Kasumi-1 (cell line): ENCODE measurements at places on chromosomes 7 and 10.

DNA sequence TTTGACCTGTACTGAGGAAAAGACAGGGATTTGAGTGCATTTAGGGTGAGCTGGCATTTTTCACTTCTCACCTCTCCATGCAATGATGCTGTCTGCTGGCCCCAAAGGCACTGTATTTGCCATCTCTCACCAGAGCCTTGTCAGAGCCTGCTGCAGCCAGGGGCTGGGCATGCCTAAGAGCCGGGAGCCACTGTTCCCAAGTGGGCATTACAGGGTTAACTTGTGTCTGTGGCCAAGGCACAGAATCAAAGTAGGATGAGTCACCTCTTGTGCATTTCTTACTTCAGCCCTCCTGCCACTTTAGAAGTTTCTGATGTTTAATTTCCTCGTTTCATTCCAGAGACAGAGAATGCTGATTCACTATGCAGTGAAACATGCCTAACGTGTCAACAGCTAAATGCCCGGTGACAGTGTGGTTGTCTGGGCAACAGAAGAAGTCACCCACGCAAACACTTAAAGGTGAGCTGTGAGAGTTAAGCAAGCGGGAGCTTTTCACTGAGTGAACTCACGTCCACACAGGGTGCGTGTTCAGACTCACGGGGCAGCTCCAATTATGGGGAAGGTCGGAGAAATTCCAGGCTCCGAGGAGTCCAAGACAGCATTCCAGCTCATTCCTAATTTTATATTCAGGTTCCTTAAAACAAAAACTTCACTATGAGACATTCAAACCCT, 57.1 kb upstream of the IGFBP3 start:
- no peak for DNase-seq

- no peak for DNase-seq
Observed at GRCh38 chr7:2708547-2709310, 20.7 kb downstream of the AMZ1 start.

GRCh38 chr7:146736446-146737190, 620.0 kb downstream of the CNTNAP2 start:
- peak; percentile 13 for DNase-seq

DNA sequence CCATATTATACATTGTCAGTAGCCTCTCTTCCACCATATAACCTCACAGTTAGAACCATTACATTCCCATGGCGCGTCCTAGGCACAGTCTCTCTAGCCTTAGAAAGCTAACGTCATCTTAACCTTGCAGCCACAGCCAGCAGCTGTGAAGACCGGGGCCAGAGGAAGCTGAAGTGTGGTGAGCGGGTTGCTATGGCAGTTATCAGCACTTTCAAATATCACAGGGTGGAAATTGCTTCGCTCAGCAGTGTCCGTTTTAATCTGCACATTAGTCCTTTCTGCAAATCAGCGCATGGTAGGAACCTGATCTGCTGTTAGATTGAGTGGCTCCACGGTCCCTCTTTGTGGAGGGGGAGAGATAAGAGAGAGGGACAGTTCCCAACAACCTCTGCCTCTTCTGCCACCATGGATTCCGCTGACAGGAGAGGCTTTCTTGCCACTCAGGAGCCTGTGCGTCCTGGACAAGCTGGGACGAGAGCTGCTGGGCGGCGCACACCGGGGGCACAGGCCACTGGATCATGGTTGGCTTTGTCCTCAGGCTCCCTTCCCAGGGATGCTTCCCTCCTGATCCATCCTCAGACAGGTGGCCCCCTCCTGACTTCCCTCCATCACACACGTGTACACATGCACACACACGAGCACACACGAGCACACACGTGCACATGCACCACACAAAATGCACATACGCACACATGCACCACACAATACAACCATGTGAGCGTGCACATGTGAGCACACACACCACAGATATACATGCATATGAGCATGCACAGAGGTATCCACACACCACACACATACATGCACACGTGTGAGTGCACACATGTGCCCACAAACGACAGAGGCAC, 93.8 kb downstream of the WDR37 start:
- peak; percentile 66 for DNase-seq

- DNase-seq = no peak
Observed at GRCh38 chr7:147803606-147804005, 787.0 kb upstream of the C7orf33 start.

- no peak for DNase-seq
Observed at GRCh38 chr7:158021836-158022235, 565.8 kb downstream of the PTPRN2 start.

GRCh38 chr7:114930829-114931655, 9.1 kb downstream of the MDFIC start:
- peak; percentile 51 for DNase-seq

- DNase-seq = no peak
Observed at GRCh38 chr10:3213208-3213607, 40.6 kb upstream of the PITRM1 start.

DNA sequence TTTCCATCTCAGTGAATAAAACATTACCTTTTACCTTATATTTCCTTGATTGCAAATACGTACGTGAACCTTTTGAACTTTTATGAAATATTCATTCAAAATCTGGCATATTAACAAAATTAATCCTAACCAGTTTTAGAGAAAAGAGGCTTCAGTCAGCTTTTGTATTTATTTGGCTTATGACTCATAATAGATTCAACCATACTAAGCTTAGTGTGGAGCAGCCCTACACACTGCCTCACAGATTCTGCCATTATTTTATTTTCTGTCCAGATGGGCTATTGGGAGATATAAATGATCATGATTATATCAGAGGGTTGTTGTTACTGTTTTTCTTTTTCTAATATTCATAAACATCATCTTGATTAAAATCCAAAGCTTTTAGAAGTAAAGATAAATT, 325.5 kb downstream of the GPR37 start:
- DNase-seq = no peak

GRCh38 chr7:36945612-36946400, 221.5 kb upstream of the AOAH start:
- no peak for DNase-seq

DNA sequence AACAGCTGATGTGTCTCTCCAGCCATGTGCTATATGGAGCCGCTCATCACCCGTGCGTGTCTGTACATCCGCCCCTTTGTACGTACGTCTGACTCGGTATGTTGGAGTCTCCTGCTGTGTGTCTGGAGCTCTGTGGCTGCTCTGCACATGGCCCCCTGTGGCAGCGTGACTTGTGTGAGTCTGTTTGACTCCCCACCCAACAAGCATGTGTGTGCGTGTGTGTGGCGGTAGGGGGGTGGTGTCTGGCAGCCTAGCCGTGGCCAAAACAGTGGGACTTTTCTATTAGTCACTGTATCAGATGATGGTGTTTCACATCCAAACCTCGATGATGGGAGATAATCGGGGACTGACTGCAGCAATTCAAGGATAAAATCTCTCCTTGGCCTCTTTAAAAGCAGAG, 94.1 kb downstream of the COL13A1 start:
- DNase-seq = no peak

- DNase-seq = no peak
Observed at GRCh38 chr7:108059526-108059925, 56.6 kb upstream of the LAMB1 start.

DNA sequence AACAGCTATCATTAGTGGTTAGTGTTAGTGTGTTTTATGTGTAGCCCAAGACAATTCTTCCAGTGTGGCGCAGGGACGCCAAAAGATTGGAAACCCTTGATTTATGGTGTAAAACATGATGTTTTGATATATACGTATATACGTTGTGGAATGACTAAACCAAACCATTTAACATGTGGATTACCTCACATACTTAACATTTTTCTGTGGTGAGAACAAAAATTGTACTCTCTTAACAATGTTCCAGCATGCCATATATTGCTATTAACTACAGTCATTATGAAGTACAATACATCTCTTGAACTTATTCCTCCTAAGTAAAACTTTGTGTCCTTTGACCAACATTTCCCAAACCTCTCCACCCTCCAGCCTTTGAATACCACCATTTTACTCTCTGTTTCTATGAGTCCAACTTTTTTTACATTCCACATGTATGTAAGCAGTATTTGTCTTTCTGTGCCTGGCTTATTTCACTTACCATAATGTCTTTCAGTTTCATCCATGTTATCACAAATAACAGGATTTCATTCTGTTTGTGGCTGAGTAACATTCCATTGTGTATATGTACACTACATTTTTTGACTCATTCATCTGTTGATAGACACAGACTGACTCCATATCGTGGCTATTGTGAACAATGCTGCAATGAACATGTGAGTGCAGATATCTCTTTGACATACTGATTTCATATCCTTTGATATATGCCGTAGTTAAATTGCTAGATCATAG, 42.2 kb upstream of the MAGI2 start:
- no peak for DNase-seq

DNA sequence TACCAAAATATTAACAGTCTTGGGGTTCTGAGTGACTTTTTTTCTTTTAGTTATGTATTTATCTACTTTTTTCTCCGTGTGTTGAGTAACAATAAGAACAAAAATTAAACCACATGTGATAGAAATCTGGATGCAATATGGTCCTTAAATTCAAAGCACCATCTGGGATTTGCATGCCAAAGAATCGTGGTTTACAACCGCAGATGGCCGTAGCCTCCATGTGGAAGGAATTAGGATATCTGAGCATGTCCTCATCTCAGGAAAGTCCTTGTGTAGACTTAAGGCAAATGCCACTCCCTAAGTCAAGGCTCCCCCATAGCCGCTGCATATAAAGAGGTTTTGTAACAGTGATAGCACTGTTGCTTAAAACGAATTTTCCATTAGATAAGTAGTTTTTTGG, 304.0 kb downstream of the ZEB1 start:
- DNase-seq = no peak

GRCh38 chr10:119025776-119026175, 3.7 kb upstream of the NANOS1 start:
- no peak for DNase-seq

DNA sequence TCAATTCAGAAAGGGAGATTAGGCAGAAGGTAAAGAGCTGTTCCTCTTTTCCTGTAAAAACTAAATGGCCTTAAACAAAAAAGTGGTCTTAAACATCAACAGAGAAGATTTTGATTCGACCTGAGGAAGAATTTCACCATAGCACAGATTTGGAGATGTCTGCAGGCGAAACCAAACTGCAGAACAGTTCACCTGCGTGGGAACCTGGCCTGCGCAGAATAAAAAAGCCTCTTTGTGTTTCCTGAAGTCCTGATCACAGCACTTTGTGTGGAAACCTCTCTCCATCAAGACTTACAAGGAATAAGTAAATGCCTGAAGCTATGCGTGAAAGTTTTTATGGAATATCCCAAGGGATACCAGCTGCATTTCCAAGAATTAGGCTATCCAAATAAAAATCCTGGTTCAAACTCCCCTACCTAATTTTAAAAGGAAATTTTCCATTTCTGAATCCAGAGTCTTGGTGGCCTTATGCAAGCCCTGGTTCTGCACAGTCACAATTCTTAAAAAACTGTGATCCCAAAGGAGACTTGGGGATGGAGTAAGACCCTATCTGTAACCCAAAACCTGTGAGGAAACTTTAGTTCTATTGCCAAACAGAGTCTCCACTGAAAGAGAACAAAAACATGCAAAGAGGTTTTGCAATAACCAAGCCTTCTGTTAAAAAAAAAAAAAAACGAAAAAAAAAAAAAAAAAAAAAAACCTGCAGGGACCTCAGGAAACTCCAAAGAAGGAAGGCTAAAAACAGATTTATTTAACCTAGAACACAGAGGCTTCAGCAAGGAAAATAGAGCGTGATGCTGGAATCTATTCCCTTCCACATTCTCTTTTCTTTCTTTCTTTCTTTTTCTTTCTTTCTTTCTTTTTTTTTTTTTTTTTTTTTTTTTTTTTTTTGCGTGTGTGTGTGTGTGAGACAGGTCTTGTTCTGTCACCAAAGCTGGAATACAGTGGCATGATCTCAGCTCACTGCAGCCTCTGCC, 10.4 kb downstream of the CALML3 start:
- DNase-seq = peak; percentile 40

DNA sequence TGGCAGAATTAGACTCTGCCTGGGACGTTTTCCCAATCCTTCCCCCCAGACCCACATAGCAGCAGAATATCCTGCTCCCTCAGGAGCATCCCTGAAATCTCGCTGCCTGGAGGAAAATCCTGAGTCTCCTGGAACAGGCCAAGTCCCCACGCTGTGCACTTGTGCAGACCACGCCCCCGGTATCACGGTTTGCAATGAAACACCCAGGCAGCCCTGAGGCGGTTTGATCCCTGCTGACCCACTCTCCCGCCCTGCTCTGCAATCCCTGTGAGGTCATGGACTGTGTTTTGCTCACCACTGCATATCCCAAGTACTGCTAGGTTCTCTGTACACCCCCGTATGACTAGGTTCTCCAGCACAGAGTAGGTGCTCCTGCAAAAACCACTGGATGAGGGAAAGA, 411.8 kb upstream of the MGMT start:
- no peak for DNase-seq

GRCh38 chr10:97024168-97025073, 161.3 kb downstream of the SLIT1 start:
- DNase-seq = peak; percentile 10

DNA sequence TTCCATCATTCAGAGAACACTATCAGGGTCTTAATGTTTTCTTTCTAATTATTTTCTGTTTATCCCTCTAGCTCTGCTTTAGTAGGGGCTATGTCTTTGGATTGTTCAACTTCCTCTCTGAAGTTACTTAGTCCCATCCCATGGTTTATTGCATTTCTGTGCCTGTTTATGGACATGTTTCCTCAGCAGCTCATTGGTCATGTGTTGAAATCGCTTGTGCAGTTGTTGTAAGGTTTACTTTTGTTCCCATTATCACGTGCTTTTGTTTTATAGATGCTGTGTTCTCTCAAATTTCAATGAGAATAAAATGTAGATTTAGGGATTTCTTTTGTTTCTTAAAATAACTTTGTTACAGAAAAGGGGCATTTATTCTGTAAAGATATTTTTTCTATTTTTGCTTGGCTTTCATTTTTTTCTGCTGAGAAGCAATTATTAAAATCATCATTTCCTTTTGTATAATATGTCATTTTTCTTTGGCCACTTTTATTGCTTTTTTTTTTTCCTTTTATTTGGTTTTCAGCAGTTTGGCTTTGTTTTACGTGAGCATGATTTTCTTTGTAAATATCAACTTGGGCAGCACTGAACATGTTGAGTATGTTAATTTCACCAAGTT, 110.9 kb downstream of the CCDC7 start:
- peak; percentile 22 for DNase-seq

DNA sequence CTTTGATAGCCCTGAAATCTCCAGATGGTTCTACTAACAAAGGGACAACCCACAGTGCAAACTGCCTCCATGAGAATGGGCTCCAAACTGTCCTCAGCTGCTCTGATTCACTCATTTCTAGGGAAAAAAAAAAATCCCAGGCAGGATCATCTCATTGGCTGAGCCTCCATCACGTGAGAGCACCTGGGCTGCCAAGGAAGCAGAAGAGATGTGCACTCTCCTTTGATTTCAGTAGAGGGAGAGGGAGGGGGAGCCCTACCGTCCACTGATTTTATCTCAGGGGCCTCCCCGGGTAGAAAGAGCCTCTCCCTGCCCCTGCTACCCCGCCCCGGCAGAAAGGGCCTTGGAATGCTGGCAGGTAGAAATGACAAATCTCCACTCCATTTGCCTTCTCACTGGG, 725.4 kb downstream of the PHTF2 start:
- no peak for DNase-seq

DNA sequence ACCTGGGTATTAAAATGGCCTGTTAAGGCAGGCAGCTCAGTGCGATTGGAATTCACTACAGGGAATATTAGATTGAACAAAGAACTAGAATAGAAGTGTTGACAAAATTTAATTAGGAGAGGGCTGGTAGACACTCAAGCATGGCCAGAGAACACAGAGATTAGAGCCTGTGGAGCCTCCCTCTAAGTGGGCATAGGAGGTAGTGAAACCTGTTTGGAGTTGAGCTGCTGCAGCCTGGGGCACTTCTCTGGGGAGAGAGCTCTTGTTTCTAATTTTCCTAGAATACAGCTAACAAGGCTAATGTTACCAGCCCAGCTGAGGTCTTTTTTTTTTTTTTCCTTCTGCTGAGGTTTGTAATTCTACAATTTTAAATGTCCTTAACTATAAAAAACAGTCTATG, 46.4 kb downstream of the TMEM168 start:
- no peak for DNase-seq
